ENCODE measurements at places on chromosomes 12 and 14.

GRCh38 chr12:103456006-103456405, 39.8 kb downstream of the C12orf42 start:
- DNase-seq: no peak

GRCh38 chr12:19242581-19242980, 113.0 kb downstream of the PLEKHA5 start:
- no peak for DNase-seq

GRCh38 chr14:68780358-68781160, 12.3 kb downstream of the ZFP36L1 start:
- no peak for DNase-seq

GRCh38 chr12:69211160-69211559, 28.2 kb upstream of the CPSF6 start:
- no peak for DNase-seq

GRCh38 chr14:70901269-70901668, 6.0 kb upstream of the PCNX1 start:
- no peak for DNase-seq

DNA sequence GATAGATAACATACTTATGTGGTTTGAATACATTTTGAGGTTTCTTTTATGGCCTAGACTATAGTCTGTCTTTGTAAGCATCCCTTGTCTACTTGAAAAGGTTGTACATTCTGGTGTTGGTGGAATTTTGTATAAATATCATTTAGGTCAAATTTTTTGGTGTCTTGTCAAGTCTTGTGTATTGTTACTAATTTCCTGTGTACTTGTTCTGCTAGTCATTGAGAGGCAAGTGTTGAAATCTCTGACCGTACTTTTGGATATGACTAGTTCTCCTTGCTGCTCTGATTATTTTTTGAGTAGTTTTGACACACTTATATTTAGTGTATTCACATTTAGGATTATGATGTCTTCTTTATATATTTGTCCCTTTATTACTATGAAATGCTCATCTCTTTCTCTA, 219.6 kb downstream of the CCDC91 start:
- no peak for DNase-seq

DNA sequence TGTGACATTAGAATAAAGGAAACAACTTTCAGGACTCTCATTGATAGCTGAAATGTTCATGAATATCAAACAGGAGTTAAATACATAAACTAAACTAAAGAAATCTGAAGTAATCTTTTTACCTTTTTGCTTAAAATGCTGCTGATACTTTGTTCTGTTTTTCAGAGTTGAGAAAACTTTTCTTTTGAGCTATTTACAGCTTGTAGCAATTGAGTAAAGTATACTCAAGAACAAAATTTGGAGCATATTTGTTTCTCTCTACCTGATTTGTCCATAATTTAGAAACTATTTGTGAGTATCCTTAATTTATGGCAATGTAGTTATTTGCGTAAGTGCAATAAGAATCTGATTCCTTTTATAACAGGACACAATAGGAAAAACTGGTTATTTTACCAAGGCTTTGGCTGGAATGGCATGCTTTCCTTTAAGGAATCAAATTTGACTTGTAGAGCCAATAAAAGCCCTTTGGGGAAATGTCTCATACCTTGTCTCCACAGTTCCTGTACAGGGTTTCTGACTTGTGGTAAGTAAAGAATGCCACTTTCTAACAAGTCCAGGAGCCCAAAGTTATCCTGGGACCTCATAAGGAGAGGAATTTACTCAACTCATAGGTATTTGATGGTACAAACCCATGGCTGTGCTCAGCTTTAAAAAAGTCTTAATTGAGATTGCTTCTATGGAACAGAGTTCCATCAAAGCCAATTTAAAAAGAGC, 195.7 kb downstream of the TMEM117 start:
- no peak for DNase-seq

DNA sequence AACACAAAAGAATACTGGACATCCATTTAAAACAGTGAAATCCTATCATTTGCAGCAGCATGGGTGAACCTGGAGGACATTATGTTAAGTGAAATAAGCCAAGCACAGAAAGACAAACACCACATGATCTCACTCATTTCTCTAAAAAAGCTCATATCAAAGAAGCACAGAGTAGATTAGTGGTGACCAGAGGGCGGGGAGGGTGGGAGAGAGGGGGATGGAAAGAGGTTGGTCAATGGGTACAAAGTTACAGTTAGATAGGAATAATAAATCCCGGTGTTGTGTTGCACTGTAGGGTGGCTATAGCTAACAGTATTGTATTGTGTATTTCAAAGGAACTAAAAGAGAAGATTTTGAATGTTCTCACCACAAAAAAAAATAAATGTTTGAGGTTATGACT, 52.4 kb downstream of the DUSP6 start:
- DNase-seq: no peak

DNA sequence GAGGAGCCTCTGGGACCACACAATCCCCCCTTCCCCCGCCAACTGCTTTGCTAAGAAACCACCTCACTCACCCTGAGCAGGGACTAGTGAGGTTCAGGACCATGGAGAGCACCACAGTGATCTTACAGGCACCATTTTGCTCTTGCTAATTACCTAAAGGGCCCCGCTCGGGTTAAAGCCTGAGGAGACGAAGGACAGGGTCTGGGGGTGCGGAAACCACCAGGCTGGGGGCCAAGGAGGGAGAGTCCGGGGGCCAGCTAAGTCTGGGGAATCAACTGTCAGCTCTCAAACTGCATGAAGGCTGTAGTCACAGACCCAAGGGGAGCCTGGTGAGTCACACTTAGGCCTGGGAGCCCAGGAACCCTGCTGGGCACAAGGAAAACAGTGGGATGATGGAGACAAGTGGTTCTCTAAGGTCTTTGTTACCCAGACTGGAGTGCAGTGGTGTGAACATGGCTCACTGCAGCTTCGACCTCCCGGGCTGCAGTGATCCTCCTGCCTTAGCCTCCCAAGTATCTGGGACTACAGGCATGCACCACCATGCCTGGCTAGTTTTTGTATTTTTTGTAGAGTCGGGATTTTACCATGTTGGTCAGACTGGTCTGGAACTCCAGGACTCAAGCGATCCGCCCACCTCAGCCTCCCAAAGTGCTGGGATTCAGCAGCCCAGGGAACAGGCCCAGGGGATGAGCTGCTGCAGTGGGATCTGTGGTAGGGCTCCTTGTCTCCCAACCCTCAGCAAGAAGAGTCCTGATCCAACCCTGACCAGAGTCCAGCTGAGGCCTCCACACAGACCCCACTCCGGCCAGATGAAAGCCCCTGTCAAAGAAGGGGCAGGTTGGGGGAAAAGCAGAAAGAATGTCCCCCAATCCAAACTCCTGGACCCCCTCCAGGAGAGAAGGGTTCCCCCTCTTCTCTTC, 98.8 kb downstream of the CALM1 start:
- peak; percentile 65 for DNase-seq

GRCh38 chr14:83058068-83058467, 1524.4 kb upstream of the SEL1L start:
- DNase-seq: no peak

DNA sequence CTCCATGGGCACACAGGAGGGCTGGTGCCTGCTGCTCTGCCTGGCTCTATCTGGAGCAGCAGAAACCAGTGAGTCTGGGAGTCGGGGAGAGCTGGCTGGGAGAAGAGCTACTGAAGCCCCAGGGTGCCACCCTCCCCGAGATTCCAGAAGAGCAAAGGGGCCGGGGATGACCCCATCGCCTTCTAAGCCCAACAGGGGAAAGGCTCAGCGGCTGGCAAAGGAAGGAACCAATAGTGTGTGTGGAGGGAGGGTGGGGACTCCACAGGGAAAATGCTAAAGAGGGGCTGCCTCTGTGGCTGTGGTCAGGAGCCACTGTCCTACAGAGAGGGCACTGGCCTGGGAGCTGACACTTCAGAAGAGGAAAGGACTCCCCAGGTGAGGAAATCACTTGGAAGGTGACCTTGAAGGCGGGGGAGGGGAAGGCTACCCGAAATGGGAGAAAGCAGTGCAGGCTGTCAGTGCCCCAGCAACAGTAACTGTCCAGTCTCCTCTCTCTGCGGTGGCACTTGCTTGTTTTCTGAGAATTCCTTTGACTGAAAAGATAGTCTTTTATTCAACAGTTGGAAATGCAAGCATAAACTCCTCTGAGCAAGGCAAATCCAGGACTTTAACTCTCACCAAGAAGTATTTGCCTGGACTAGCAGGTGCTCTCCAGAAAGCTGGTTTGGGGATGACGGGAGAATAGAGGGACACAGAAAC, 552 bp downstream of the TAPBPL start:
- no peak for DNase-seq

DNA sequence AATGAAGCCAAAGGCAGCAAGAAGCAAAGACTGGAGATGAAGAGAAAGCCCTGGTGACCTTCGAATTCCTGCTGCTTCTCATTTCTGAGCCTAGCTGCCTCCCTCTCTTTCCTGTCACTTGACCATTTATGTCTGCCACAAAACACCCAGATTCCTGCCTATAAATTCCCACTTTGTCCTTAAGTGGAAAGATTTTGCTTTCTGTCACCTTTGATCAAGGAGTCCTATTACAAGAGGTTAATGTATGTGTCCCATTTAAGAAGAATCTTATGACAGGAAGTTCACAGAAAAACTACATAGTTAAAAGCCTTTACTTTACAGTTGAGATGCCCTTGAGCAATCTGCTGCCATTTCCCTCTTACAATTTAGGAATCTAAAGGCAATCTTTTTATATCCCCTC, 155.7 kb downstream of the GALC start:
- no peak for DNase-seq

DNA sequence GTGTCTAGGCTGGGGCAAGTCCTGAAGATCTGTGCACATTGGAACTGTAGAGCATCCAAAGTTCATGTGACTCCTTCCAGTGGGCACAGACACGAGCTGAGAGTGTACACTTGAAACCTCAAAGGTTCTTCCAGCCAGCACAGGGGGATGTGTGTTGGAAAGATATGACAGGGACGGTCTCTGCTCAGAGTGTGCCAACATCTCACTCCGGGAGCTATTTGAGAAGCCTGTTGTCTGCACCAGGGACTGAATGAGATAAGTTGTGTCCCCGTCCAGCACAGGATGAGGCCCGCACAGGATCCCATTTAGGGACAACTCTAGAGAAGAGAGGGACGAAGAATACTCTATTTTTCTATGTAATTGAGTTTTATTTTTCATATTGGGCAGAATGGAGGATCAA, 136.3 kb downstream of the SNAPC1 start:
- no peak for DNase-seq

DNA sequence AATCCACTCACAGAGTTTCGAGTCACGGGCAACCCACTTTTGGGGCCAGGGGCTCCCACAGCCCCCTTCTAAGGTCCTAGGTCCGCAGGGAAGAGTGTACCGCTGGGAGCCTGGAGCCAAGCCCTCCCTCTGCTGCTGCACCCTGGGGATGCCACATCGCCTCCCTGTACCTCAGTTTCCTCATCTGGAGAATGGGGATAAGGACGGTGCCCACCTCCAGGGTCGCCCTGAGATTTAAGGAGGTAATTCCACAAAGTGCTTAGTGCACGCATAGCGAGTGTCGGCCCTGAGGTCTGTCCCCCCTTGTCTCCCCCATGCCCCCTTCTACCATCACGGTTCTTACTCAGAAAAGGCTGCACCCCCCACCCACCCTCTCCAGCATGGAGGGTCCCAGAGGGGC, 35.5 kb downstream of the NCOR2 start:
- no peak for DNase-seq
